Stimulated activated CD4-positive, alpha-beta T cell treated with anti-CD3 and anti-CD28 coated beads, Interleukin-4, amount 100 ng/mL, for 48 hours (primary cell): ENCODE measurements at places on chromosomes 3 and 15.
A peak's percentile ranks its signal among the peaks of the same experiment; 100 is the strongest.

- DNase-seq, result no peak
Measured at GRCh38 chr3:184347321-184348056, 10.1 kb downstream of the FAM131A start.

GRCh38 chr3:147141516-147142288, 264.6 kb downstream of the ZIC4 start:
- no peak for DNase-seq

- DNase-seq, result no peak
Measured at GRCh38 chr15:96223939-96224338, 106.6 kb upstream of the NR2F2 start.

GRCh38 chr3:185469542-185469941, 29.3 kb downstream of the TMEM41A start:
- no peak for DNase-seq

DNA sequence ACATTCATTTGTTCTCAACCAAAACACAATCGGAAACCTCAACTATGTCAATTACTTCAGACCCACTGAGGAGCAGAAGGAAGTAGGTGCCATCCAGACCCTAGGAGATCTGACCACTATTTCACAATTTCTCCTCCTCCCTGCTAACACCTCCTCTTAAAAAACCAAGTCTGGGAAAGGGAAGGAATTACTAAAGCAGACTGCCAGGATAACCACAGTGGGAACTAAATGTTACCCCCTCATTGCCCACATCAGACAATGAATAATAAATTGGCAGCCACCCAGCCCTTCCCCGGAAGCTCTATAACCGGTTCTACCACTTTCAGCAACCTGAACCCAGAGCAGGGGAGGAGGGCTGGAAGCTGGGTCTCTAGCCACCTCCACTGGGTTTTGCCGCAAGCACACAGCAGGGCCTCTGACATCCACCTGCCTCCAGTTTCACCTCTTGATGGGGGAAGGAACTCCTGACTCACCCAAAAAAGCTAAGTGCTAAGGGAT, 17.6 kb downstream of the C15orf62 start:
- peak; percentile 53 for DNase-seq

- DNase-seq, result no peak
Measured at GRCh38 chr3:123039178-123039577, 11.6 kb upstream of the SEMA5B start.

DNA sequence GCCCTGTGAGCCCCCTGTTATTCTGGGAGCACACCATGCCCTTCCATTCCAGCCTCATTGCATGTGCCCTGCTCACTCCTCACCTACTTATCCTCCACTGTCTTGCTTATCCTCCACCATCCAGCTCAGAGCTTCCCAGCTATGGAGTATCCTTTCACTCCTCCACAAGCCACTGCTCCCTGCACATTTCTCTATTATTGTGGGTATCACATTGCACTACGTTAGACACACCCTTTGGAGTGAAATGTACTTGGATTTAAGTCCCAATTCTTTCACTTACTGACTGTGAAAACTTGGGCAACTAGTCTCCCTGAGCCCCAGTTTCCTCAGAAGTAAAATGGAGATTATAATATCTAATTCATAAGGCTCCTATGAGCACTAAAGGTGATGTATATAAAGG, 4.3 kb downstream of the MASP1 start:
- no peak for DNase-seq

GRCh38 chr3:45792036-45792435, 4.3 kb downstream of the SLC6A20 start:
- DNase-seq, result no peak

- DNase-seq, result no peak
Measured at GRCh38 chr15:100520132-100520921, 8.4 kb downstream of the CERS3 start.

GRCh38 chr15:66713843-66714508, 11.9 kb downstream of the SMAD6 start:
- no peak for DNase-seq

DNA sequence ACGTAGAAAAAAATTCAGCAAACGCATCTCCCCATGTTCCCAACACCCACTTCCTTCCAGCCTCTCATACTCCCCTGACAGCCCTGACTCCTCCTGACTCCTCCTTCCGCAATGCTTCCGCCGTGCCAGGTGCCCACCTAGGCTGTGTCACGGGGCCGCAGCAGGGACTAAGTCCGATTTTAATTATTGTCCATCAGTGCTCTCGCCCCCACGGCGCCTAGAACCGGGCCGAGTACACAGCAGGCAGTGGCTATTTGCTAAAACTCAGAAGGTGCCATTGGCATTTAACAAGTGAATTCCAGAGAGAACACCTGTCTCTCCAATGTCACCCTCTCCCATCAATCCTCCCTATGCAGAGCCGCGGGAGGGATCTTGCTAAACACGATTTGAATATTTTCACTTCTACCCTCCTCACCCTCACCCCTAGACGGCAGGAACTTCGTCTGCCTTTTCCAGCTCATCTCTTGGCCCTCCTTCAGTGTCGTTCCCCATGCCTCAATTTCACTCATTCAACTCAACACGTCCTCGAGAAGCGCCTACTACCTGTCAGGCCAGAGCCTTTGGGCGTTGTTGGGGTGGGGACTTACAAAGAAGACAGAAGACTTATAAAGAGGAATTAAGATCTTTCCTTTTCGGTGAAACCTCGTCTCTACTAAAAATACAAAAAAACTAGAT, 11.5 kb upstream of the SHF start:
- peak; percentile 14 for DNase-seq

DNA sequence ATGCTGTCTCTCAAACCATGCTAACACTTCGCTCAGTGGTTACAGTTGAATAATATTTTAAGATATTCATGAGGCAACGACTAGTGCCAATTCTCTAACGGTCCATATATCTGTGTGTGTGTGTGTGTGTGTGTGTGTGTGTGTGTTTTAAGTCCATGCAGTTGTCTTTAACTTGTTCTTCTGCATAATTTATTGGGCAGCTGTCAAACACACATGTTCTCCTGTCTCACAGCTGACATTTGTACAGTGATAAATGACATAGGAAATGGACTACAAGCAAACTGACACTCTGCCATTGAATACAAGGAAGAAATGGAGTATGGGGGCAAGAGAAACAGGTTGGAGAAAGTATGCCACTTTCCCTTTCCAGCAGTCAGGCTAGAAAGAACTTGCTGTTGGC, 172.0 kb downstream of the PDZRN3 start:
- DNase-seq, result no peak

DNA sequence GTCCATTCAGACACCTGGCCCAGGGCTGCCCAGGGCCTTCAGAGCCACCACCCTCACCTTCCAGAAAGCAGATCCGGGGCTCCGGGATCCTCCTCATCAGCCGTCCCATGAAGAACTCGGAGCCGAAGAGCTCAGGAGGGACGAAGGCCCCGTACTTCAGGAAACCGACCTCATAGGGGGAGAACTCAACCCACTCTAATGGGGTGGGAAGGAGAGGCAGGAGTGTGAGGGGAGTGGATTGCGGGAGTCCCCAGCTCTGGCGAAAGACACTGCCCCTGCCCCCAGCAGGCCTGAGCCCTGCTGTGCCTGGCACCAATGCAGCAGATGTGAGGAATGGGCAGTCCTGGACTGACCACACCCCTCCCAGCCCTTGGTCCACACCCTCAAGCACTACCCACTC, 22.6 kb downstream of the PLA2G4D start:
- no peak for DNase-seq

GRCh38 chr3:186997061-186997460, 66.7 kb downstream of the ST6GAL1 start:
- no peak for DNase-seq

GRCh38 chr15:67611370-67612369, 69.2 kb downstream of the MAP2K5 start:
- DNase-seq, result no peak

DNA sequence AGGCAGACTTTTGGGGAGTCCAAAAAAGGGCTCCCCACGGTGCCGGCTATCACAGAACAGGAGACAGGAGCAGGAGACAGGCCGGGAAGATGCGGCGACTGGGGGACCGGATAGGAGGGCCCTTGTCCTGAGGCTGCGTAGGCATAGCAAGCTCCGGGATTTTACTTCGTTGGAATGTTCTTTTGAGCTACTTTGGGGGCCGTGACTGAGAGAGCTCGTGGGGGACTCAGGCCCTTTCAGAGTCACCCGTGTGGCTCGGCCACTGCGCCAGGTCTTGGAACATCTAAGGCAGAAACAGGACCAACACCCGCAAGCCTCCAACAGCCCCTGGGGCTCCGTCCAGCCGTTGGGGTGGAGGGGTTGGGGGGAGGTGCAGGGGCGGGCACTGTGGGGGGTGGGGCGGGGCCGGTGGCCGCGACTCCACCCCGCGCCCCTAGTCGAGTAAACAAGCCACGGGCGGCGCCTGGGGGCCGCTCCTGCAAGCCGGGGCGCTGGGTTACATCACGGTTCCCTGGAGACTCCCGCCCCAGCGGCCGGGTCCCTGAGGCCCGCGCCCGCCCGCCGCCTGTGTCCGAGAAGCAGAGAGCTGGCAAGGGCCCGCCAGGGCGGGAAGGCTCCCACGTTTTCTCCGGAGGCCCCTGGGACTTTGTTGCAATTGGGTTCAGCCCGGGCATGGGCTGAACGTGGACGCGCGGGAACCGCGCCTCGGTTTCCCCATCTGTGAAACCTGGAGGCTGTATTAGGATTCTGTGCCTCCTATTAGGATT, 23.3 kb upstream of the C15orf39 start:
- no peak for DNase-seq
